Osteocyte (in vitro differentiated cells): ENCODE measurements at places on chromosomes 1 and 21. TPM values are rescaled to one million over a fixed set of nuclear protein-coding genes. Genes with fewer than 3 reads are reported as not detected.

DNA sequence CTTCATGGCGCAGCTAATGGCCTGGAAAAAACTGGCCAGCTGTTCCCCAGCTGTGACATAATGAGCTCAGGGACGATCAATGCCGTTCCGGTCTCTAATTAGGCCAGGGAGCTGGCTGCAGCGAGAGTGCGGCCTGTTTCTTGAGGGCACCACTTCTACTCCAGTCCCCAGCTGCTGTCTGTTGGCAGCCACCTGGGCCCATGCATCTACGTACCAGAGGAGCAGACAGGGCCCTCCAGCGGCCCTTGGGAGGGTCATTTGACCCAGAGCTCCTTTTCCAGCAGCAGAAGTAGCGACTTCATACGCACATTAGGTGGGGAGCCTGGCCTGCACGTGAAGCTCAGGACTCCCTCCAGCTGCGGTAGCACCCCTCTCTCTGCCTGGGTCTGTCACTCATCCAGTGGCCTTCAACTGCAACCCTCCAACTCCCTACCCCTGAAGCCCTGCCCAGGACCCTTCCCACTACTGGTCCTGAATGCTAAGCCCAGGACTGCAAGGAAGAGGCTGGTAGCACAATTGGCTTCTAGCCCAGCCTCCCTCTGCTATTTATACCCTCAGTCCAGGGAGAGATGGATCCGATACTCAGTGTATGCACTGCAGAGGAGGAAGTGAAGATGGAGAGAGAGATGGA, 9.1 kb upstream of the GPR61 start:
- DNase-seq, result peak; percentile 57

GRCh38 chr1:24266398-24266941, 52.7 kb upstream of the GRHL3 start:
- DNase-seq, result no peak

THEM5 gene
- total RNA-seq, result not detected in 2 replicates

FCGR1A gene
- not detected in 2 replicates for total RNA-seq

DNA sequence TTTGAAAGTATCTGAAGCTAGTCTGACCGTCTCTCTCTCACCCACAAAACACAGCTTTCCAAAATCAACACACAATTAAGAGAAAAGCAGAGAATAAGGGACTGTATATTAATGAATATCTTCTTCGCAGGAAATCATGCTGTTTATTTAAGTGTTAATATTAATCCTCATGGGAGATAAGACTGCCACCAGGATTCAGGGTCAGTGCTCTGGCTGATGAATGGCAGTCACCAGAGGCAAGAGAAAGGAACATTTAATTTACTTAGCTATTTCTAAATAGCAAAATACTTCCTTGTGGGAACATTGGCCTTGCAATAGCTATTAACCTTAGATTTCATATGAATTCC, 2.2 kb downstream of the SCYL3 start:
- DNase-seq, result no peak

CD84 gene
- total RNA-seq, result not detected in 2 replicates

DNA sequence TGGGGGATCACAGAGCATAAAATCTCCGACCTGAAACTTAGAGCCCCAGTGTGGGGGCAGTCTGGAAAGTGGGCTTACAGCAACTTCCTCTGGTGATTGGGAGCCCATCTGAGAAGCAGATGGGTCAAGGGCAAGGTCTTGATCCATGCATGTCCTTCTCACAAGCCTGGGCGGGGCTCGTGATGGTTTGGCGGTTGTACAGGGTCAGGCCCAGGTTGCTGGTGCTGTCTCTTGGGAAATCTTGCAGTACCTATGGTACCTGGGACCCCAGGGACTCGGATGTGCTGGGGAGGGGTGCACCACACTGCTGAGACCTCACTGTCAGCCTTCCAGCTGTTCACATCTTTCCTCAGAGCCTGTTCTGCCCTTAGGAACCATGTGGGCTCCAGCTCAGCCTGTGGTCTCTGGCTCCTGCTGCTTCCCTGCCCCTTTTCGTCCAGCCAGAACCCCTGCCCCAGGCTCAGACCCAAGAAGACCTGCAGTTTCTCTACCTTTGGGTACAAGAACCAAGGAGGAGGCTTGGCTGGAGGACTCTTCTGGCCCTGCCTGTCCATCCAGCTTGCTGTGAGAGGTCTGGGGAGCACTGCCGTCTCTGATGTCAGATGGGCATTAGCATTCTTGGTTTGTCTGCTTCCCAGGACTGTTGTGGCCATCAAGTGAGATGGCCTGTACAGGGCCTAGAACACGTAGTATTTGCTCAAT, 24.5 kb downstream of the WNT4 start:
- no peak for DNase-seq

DNA sequence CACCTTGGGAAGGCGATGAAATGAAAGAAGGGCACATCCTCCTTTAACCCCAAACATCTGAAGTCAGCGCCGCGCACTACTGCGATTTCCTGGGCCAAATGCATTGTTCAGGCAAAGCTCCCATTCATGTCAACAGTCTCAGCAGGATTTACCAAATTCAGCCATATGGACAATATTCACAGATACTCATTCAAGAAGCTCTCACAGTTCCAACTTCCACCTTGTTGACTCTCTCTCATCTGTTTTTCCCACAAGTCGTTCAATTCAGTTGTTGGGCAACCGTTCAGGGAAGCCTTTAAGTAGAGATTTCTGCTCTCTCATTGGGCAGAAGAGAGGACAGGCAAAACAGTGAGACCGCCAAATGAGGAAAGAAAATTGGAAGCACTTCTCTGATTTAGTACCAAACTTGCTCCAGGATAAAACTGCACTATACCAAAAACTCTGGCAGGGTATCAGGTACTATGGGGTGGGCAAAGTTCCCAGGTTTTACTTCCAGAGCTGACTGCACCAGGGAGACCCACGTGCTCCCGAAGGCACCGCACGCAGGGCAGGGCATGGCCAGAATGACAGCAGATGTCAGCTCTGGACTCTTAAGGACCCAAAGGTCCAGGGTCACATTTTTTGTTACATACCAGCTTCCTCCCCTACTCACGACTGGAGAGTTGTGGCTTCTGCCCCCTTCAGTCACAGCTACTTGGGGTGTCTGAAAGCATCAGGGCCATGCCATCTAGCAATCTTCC, 668.8 kb downstream of the KIF26B start:
- peak; percentile 48 for DNase-seq

IL24 gene
- not detected in 2 replicates for total RNA-seq
